ENCODE measurements at places on chromosomes 12 and 14.

GRCh38 chr12:15118955-15119354 is 102.3 kb downstream of the RERG start:
- DNase-seq, result peak; percentile 27

DNA sequence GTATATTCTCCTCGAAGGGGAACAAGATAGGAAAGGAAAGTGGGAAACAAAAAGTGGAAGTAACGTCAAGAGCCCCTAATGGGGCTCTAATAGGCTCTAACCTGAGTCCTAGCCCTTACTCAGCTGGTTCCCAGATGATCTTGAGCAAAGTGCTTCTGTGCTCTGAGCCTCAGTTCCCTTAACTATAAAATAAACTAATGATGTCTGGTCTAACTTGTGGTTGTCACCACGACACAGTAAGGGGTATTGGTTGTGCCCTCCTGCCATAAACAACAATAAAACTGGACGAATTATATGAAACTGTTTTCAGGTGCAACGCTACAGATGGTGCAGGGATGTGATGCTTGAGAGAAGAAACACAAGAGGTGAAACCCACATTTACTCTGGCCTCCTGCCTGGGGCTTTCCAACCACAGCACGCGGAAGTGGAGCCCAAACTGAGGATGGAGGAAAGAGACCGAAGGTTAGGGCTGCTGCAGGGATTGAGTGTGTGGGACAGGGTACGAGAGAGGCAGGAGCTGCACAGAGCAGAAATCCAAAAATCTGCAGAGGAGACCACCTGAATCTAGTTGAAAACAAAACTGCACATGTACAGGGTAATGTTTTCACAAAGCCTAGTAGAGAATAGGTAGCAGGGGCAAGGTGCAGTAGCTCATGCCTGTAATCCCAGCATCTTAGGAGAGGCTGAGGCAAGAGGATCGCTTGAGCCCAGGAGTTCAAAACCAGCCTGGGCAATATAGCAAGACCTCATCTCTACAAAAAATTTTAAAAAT is 45.6 kb upstream of the BCL2L14 start:
- peak; percentile 14 for DNase-seq

DNA sequence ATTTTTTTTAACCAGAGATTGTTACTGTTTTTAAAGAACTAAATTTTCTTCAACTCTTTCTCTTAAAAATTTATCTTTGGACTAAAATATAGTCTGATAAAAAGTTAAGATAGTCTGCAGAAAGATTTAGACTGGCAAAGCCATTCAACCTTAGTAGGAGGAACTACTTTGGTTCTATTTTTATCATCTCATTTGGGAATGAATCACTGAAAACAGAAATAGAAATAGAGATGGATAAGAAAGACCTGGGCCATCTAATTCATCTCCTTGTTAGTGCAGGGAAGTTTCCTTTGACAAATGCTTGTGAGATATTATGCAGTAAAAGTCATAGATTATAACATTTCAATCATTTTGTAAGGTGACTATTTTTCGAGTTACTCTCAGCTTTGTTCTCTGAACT is 263.2 kb upstream of the NPAS3 start:
- DNase-seq, result no peak

GRCh38 chr12:130846369-130846768 is 7.3 kb upstream of the STX2 start:
- no peak for DNase-seq

DNA sequence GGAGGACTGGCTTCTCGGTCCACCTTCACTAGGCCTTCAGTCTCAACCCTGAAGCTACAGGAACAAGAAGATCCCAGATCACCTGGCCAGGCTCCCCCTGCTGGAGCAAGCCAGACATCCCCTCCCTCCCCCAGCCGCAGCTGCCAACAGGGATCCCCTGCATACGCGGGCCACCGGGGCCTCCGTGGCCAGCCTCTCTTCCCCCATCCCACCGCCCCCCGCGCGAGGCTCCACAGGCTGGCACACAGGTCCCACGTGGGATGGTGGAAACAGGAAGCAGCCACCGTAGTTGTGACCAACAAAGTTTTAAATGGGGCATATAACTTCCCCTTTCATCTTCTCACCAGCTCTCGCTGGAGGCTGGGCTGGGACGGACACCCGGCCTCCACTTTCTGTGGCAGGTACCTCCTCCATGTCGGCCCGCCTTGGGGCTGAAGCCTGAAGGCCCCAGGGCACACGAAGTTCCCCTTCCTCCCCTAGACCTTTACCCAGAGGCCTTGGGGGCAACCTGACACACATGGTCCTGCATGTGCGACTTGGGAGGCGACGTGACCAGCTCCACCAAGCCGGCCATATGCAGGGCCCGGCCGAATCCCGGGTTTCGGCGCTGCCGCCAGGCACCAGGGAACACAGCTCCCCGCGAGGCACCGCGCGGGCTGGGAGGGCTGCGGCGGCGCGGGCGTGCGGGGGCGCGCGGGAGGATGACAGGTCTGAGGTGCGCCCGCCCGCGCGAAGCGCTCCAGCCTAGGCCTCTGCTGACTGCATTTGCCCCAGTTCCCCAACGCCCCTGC is 44.4 kb upstream of the PNMA1 start:
- peak; percentile 87 for DNase-seq

DNA sequence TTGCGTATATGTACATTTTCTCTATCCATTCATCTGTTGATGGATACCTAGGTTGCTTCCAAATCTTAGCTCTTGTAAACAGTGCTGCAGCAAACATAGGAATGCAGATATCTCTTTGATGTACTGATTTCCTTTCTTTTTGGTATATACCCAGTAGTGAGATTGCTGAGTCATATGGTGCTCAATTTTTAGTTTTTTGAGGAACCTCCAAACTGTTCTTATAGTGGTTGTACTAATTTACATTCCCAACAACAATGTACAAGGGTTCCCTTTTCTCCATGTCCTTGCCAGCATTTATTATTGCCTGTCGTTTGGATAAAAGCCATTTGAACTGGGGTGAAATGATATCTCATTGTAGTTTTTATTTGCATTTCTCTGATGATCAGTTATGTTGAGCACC is 44.3 kb downstream of the PELI2 start:
- DNase-seq, result no peak

- peak; percentile 86 for DNase-seq
These were observed 864.2 kb upstream of the MGAT4C start for GRCh38 chr12:87120440-87120839.

- DNase-seq, result no peak
These were observed 3.3 kb upstream of the BHLHE41 start for GRCh38 chr12:26128168-26128567.

- peak; percentile 58 for DNase-seq
These were observed 24.5 kb upstream of the PPP1R13B start for GRCh38 chr14:103871596-103872480.

DNA sequence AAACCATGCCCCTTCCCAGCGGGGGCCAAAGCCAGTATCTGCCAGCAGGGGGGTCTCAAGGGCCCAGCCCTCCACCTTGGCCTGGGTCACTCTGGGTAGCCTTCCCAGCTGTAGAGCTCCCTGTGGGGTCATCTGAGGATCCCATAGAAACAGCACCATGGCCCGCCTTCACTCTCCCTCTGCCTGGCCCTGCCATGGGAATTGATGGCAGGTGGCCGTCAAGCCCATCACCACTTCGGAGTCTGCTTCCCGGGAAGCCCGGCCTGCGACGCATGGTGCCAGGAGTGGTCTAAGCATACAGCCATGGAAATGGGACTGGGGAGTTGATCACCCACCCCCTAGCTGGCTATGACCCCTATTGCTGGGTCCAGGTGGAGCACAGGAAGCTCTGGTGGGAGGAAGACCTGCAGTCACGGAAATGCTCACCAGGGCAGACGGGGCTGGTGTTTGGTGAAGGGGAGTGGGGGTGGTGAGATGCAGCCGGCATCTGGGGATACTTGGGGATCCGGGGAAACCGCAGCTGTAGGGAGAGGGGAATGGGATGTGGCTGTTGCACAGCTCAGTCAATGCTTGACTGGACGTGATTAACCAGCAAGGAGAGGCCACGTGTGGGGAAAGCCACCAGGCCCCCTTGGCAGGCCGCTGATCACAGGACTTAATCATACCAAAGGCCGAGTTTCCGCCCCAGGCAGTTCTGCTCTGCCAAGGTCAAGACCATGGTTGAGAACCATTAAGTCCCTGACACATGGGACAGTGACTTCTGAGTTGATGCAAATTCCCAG is 52.2 kb upstream of the DIO3 start:
- DNase-seq, result no peak

GRCh38 chr12:19018302-19018970 is 111.1 kb upstream of the PLEKHA5 start:
- DNase-seq, result peak; percentile 66

- peak; percentile 84 for DNase-seq
These were observed 210.0 kb downstream of the RASSF9 start for GRCh38 chr12:85626001-85626783.

GRCh38 chr12:89343127-89343526 is 9.2 kb downstream of the DUSP6 start:
- no peak for DNase-seq

GRCh38 chr12:110796952-110797351 is 49.8 kb upstream of the CCDC63 start:
- DNase-seq, result peak; percentile 67

GRCh38 chr12:7054925-7055324 is 5.6 kb upstream of the C1S start:
- DNase-seq, result no peak

DNA sequence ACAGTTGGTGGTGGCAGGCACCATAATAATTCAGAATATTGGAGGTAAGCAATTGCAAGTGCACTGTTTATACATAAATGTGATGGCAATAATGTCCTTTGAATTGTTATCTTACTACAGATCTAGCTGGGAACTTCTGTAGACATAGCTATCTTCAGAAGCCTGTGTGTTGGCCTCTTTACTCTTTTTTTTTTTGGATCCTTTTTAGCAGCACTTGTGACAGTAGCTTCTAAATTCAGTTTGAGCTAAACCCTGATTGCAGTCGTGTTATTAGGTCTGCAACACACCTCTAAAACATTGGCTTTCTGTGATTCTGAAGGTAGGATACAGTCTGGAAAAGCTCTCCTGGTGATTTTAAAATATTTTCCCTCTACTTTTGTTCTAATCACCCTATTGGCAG is 38.5 kb downstream of the SLC38A6 start:
- DNase-seq, result no peak

DNA sequence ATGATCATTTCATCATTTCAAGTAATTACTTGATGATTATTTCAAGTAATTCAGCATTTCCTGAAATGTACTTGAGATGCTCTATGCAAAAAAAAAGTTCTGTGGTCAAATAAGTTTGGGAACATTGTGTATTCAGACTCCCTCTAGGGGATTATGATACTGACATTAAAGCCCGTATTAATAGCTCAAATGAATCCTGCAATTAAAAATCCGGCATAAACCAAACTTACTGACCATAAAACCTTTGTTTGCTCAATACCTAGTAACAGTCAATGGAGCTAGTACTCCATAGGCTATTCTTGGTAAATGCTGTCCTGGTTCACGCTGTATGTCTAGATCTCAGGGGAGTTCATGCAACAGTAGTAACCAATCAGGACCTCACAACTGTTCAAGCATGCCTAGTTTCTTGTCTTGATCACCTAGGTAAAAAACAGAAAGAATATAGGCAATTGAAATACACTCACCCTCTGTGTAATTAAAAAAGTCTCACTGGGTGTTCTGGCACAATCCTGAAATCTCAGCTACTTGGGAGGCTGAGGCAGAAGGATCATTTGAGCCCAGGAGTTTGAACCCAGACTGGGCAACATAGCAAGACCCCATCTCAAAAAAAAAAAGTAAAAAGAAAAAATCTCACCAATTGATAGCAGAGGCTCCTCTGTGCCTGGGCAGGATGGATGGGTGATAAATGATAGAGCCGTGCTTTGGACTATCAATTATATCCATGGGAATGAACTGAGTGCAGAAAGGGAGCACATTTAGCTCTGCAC is 14.1 kb downstream of the ALDH1L2 start:
- no peak for DNase-seq

DNA sequence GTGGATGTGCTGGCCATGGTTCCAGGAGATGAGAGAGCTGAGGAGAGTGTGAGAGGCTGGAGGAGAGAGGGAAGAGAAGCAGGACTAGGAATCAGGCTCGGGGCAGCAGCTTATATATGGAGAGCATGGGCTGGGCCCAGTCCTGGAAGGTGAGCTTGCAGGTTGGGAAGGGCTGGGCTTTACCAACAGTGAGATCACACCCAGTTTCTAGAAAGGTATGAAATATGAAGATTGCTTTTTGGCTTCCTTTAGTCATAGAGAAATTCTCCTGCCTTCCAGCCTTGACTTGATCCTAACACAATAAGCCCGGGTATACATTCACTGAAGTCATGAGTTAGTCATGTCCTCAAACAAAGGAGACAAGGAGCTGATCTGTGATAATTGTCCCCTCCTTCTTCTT is at the start of gene KRT6A:
TSS of gene KRT6A (minus strand) at position 86 of the 400 bp plus-strand sequence. CDS start at position 17, 69 bp downstream.
- peak; percentile 97 for DNase-seq

- no peak for DNase-seq
These were observed 54.7 kb downstream of the ASCL1 start for GRCh38 chr12:103011974-103012763.

DNA sequence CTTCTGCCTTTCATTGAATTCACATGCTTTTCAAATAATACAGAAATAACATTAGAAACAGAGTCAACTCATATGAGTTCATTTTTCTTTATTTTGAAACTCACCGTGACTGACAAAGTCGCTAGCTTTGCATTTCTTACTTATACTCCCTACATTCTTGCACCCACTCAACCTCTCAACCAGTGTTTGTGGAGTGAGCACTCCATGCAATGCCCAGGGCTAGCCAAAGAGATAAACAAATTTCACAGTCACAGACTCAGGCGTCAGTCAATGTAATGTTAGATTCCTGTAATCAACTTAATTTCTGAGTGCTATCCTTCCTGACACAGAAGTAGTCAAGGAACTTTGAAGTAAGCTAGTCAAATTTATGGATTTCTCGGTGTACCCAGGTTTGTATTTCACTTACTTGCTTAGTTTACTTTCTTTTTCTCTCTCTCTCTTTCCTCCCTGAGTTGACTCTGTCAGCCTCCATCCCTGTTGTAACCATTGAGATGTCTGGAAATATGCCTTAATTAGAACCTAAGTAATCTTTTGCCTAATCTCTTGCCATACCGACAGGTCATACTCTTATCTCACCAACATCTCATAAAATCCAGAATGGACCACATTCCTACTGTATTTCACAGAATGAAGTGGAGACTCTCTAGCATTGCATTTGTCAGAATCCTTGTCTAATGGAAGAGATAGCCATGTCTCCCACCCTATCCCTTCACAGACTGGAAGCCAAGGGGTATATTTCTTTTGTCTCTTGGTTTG is 413.0 kb downstream of the AEBP2 start:
- DNase-seq, result no peak

DNA sequence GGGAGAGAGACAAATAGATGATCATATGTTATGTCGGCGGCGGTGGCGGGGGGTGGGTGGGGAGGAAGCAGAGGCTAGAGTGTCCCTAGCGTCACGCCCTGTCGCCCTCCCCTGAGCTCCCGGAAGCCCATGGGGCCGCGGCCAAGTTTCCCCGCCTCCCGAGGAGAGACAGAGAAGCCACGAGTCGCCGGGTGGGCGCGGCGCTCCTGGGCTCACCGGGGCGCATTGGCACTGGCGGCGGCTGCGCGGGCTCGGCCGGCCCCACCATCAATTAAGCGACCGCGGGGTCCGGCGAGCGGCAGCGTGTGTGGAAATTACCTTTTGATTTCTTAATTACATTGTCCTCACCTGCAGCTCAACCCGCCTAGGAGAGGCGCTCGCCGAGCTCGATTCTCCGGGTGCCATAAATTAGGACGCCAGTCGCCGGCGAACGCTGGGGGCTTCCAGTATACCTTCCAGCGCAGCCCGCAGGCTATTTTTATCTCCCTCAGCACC is 119.9 kb upstream of the LHX5 start:
- DNase-seq, result no peak

GRCh38 chr12:79127271-79127751 is 262.7 kb downstream of the SYT1 start:
- DNase-seq, result peak; percentile 87

Measured in epithelial cell of esophagus (primary cell).